ENCODE measurements at places on chromosomes 1 and 21.

- no peak for DNase-seq
Observed at GRCh38 chr1:240827786-240828185, 215.8 kb upstream of the GREM2 start.

DNA sequence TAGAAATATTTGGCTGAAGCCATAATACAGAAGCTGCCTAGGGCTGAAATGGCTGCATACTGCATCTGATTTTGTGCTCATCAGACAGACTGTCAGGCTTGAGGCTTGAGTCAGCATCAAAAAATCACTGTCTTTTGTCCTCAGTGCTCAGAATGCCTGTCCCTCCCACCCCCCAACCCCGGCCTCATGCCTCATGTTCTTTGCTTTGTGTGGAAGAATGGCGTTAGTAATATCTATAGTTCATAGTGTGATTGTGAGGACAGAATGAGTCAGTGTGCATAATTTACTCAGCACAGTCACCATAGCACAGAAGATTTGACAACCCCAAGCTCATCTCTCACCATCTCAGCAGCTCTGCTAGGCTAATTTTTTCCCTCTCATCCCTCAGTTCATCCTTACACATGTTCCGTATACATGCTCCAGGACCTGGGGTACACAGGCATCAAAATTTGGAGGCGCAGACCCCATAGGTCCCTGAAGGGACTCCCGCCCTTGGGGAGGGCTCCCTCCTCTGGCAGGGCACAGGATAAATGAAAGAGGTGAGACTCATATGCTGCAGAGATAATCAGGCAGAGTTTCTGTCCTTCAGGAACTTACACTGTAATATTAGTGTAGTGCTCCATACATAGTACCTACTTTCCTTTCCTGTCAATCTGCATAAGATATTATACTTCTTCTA is 159.1 kb upstream of the C8B start:
- DNase-seq = no peak

DNA sequence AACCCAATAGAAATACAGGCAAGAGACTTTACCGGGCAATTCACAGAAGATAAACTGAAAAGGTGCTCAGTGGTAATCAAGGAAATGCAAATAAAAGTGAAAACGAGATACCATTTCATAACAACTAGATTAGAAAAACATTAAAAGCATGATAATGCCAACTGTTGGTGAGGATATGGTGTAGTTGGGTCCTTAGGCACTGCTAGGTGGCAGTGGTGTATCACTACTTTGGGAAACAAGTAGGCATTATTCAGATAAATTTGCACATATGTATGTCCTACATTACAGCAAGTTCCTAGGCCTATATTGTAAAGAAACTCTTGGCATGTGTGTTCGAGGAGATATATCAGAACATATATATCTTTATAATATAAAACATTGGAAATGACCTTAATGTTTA is 31.0 kb downstream of the AZIN2 start:
- DNase-seq = no peak

GRCh38 chr1:201194046-201194445 is 3.4 kb downstream of the IGFN1 start:
- no peak for DNase-seq

DNA sequence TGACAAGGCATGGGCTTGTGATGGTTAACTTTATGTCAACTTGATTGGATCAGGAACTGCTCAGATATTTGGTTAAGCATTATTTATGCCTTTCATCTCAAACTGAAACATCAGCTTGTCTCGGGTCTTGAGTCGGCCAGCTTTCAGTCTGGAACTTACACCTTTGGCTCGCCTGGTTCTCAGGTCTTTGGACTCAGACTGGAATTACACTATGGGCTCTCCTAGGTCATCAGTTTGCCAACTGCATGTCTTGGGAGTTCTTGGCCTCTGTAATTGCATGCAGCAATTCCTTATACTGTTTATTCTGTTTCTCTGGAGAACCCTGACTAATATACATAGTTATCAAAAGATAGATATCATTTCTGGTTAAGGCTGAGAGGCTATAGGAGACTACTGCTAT is 653.7 kb downstream of the ADGRL2 start:
- no peak for DNase-seq

GRCh38 chr21:41195311-41195710 is 27.4 kb downstream of the BACE2 start:
- DNase-seq = no peak

DNA sequence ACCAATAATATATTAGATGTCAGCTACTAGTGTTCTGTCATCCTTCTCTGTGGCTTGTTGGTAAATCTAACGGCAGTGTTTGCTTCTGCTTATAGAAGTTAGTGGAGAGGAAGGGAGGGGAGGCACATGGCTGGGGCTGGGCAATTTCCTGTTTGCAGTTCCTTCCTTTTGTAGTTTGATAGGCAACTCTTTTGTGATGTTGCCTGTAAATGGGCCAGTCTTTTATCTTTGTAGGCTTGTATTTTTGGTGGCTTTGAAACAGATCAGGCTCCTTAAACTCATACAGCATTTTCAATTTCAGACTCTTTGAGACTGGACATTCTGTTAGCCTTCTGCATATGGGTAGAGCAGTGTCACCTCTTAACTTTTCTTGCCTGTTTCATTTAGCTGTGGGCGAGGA is 48.1 kb downstream of the CDC14A start:
- no peak for DNase-seq

GRCh38 chr21:45739218-45740087 is 95.9 kb downstream of the PCBP3 start:
- DNase-seq = no peak

DNA sequence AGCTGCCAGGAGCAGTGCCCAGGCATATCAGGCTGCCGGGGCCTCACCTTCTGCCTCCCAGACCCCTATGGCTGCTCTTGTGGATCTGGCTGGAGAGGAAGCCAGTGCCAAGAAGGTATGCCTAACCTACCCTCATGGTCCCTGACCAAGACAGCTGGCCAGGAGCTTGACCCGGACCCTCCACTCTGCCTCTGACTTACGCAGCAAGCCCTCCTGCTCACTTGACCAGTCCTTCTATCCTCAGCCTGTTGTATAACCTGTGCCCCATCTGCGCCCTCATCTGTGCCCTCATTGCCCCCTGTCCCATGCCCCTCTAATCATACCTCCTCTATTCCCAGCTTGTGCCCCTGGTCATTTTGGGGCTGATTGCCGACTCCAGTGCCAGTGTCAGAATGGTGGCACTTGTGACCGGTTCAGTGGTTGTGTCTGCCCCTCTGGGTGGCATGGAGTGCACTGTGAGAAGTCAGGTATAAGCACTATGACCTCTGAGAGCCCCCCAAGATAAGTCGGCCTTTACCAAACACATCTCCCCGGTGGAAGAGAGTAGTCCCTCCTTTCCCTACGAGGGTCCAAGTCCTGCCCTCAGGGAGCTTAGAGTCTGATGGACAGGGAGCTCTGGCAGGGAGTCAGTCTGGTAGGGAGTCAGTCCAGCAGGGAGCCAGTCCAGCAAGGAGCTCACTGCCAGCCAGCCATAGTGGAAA is 6.8 kb downstream of the TIE1 start:
- DNase-seq = no peak

- DNase-seq = no peak
Observed at GRCh38 chr1:153195216-153195615, 8.0 kb upstream of the LELP1 start.

- no peak for DNase-seq
Observed at GRCh38 chr1:241711326-241711725, 59.2 kb downstream of the WDR64 start.

Measured in GM18507 (cell line).